Spinal cord (tissue), 10 donors: ENCODE measurements at places on chromosomes 11 and 22.

GRCh38 chr22:49789289-49790141 lies 38.2 kb downstream of the BRD1 start:
- DNase-seq: no peak

- DNase-seq: no peak
Measured at GRCh38 chr11:13023423-13023822, 14.3 kb downstream of the RASSF10 start.

DNA sequence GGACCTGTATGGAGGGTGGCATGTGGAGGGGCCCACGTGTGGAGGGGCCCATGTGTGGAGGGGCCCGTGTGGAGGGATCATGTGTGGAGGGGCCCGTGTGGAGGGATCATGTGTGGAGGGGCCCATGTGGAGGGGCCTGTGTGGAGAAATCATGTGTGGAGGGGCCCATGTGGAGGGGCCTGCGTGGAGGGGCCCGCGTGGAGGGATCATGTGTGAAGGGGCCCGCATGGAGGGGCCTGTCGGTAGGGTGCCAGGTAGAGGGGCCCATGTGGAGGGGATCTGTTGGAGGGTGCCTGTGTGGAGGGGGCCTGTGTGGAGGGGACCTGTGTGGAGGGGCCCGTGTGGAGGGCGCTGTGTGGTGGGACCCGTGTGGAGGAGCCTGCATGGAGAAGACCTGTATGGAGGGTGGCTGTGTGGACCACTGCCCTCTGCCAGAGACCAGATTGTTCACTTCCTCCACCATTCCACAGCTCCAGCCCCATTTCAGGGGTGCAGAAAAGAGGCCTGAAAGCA lies 47.0 kb downstream of the IGLL5 start:
- no peak for DNase-seq

GRCh38 chr11:82034527-82034926 lies 699.1 kb downstream of the FAM181B start:
- DNase-seq: no peak

- DNase-seq: peak; percentile 56
Measured at GRCh38 chr11:115784796-115785521, 280.7 kb upstream of the CADM1 start.

GRCh38 chr11:107951155-107951554 lies 22.9 kb downstream of the RAB39A start:
- DNase-seq: no peak

DNA sequence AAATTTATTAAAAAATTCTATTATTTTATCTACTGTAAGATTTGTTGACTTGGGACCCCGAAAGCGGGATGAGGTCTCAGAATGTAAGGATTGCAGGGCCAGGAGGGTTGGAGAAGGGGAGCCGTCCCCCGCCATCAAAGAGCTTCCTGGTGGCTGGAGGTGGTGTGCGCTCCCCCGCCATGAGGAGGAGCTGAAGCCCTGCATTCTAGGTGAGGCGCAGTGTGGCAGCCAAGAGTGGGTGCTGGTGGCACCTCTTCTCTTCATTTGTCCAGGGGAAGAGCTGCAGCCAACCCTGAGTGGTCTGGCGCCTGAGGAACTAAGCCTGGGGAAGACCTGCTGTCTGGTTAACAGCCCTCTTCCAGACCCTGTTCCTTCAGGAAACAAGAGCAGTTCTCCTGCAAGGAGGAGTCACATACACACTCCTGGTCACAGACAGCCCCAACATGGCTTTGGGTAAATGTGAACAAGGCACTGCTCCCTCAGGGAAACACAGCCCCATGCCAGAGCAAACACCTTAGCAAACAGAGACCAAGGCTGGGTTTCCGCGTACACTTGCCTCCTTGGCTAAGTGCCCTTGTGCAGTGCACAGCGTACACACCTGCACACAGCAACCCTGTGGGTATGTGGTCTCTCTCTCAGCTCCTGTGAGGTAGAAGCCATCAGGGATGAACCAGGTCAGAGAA lies 17.3 kb downstream of the RTN4RL2 start:
- no peak for DNase-seq

- no peak for DNase-seq
Measured at GRCh38 chr22:37054056-37054395, 2.5 kb downstream of the KCTD17 start.

DNA sequence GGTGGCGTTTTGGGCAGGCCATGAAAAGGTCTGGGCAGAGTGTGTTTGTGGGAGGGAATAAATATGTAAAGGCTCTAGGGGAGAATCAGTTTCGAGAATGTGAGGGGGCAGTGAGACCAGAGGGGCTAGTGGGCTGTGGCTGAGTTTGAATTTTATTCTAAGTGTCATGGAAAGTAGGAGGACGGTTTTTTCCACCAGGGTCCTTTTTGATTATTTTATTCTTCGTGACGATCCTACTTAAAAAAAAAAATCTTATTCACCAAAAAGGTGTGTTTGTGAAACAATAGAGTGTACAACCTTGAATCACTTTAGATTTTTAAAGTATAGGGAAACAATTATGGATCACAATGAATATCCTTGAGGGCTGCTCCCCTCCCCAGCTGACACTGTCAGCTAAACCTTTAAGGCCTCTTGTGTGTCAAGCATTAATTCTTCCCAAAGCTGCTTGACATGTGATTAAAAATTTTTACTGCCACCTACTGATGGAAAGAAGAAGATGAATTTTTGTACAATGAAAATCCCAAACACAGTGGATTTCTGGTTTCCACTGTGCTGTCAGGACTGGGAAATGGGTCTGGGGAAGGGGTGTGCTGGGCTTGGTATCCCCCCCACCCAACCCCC lies 107.5 kb upstream of the OR4B1 start:
- peak; percentile 87 for DNase-seq

DNA sequence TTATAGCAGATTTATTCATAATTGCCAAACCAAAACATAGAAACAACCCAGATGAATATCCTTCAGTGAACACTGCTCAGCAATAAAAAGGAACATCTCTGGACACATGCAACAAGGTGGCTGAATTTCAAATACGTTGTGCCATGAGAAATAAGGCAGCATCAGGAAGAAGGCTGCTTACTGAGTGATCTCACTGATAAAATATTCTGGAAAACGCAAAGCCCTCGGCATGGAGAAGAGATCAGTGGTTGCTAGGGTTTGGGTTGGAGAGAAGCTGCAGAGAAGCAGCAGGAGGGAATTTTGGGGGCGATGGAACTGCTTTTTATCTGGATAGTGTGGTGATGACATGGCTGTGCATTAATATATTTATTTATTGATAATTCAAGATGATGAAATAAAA lies 11.0 kb upstream of the SHANK2 start:
- DNase-seq: no peak

- no peak for DNase-seq
Measured at GRCh38 chr11:33622186-33622585, 78.4 kb downstream of the C11orf91 start.

DNA sequence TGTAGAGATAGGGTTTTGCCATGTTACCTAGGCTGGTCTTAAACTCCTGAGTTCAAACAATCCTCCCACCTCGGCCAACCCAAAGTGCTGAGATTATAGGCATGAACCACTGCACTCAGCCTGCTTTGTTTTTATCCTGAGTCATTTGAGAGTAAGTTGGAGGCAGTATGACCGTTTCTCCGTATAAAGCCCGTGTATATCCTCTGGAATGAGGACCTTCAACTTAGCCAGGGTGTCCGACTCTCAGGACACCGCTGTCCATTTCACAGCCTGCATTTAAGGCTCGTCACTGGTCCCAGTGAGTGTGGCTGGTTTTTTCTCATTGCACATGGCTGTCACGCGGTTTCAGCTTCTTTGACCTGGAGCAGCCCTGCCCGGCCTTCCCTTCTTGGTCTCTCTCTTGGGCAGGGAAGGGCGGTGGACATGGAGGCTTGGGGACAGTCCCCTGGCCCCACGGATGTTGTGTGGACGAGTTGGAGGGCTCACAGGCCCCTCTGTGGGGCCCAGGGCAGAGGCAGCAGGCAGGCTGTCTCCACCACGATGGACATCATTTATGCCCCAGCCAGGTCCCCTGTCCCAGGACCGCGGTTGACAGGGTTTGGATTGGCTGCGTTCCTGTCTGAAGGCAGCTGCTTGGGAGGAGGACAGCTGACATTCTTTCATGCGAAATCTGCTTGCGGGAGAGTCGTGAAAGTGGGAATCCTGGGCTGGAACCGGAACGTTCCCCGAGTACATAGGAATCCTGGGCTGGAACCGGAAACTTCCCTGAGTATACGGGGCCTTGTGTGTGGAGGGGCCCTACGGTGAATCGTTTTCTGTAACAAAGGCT lies 93.3 kb downstream of the KCNQ1 start:
- DNase-seq: no peak

GRCh38 chr22:19307872-19308271 lies 16.4 kb upstream of the CLTCL1 start:
- DNase-seq: no peak

- no peak for DNase-seq
Measured at GRCh38 chr11:65579291-65579690, 3.4 kb downstream of the EHBP1L1 start.

- no peak for DNase-seq
Measured at GRCh38 chr22:20114506-20115475, 1.1 kb upstream of the RANBP1 start.

DNA sequence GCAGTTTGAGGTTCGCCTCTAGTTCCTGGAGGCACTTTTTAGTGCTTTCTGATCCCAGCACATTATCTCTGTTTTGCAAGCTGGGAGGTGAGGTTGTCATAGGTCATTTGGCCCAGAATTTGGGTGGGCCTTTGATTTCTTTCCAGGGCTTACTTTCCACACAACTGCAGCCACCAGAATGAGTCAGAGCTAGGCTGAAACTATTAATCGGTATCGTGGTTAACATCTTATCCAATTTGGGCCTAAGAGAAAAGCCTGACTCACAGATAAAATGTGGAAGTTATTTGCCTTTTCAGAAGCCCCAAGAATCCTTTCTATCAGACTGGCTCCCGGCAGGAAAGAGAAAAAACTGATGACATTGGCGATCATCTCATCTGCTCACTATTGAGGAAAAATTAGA lies 166.4 kb downstream of the KIRREL3 start:
- DNase-seq: no peak

DNA sequence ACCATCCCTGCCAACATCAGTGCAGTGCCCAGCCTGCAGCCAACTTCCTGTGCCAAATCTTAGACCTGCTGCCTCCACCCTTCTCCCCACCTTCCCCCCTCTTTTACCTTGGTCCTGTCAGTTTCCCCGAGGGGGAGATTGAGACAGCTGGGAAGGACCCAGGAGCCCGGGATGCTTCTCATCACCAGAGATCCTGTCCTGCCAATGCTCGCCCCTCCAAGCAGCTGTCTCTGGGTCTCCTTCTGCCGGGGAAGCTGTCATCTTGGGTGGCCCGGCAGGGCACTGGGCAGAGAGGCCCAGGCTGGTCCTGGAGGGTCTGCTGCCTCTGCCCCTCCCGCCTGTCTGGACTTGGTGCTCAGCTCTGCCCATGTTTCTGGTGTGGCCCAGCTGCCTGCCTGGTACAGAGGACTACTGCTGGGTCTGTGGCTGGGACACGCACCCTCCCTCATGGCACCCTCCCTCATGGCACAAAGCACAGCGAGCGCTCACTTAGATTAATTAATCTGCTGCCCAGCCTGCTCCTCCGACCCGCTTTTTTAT lies 60.4 kb upstream of the THY1 start:
- no peak for DNase-seq

DNA sequence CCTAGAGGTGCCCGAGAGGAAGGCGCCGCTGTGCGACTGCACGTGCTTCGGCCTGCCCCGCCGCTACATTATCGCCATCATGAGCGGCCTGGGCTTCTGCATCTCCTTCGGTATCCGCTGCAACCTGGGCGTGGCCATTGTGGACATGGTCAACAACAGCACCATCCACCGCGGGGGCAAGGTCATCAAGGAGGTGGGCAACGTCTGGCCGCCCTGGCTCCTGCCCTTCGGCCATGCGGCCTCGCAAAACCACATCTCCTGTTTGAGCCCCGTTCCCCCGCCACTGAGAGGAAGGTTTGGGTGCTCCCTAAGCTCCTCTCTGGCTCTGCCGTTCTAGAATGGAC lies 3.4 kb downstream of the SLC17A6 start:
- DNase-seq: no peak

- DNase-seq: peak; percentile 24
Measured at GRCh38 chr22:22462813-22463567, 45.6 kb downstream of the ZNF280B start.

- DNase-seq: no peak
Measured at GRCh38 chr11:87347441-87347840, 309.7 kb downstream of the TMEM135 start.

- DNase-seq: no peak
Measured at GRCh38 chr11:13352711-13353110, 75.1 kb downstream of the BMAL1 start.

GRCh38 chr11:134836561-134836960 lies 424.5 kb upstream of the B3GAT1 start:
- no peak for DNase-seq

DNA sequence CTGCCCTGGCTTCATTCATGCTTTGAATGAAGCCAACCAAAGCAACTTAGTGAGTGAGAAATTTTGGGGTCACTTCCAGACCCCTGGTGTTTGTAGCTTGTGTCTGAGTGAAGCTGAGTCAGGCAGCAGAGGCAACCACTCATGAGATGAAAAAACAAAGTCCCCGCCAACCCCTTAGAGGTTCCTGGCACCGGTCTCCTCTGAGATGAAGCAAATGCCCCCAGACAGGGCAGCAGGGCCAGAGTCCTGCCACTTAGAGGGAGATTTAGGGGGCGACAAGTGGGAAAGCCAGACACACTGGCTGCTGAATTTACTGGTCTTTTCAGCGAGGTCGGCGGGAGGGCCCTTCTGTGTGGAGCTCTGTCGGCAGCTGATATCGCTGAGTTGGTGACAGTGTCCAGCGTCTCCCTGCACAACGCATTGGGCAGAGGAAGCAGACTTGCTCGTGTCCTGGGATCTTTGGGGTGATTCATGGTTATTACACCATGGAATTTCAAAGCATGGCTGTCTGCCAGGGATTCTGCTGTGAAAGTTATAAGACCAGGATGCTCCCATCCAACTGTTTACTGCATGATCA lies 482.6 kb downstream of the MIAT start:
- peak; percentile 62 for DNase-seq

GRCh38 chr11:65355013-65355775 lies 643 bp downstream of the TIGD3 start:
- DNase-seq: no peak

GRCh38 chr11:130088919-130089673 lies 19.4 kb downstream of the APLP2 start:
- no peak for DNase-seq

DNA sequence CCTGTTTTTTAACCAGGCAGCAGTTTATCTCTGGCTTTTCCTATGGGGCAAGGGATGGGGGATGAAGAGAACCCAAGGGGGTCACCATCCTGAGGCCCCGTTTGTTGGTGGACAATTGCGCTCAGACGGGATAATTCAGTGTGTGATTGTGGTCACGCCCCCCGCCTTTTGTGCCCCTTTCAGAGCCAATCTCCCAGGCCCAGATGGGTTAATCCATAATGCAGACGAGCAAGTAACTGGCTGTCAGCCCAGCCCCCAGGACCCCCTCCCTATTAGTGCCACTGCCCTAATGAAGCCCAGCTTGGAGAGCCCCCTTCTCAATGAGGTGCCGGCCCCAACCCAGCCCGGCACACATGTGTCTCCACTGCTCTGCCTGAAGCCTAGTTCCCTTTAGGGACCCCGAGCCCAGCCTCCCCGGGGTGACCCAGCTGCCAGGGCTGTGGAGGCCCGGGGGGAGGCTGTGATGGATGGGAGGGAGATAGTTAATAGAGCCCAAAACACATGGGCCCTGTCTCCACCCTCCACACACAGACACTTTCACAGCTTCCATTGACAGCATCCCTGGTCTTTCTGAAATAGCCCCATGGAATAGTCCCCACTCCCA lies 19.1 kb upstream of the ROBO3 start:
- no peak for DNase-seq
